HEK293T (cell line): ENCODE measurements at places on chromosomes 13 and 19.
A peak's percentile ranks its signal among the peaks of the same experiment; 100 is the strongest.

DNA sequence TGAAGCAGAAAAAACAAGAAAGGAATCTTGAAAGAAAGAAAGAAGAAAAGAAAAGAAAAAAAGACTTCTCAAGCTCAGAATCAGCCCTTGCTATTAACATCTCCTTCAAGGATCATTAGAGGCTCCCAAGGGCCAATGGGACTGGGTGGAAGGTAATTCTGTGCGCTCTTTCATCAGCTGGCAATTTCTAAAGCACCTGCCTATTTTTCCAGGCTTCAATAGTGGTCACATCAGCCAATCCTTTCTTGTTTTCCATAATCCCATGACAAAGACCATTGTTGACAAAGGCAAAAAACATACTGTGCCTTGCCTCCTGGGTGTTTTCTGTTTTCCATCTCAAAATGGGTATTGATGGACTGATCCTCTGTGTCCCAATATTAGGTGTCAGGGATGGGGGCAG is 88.2 kb upstream of the TSC22D1 start:
- DNase-seq: no peak

DNA sequence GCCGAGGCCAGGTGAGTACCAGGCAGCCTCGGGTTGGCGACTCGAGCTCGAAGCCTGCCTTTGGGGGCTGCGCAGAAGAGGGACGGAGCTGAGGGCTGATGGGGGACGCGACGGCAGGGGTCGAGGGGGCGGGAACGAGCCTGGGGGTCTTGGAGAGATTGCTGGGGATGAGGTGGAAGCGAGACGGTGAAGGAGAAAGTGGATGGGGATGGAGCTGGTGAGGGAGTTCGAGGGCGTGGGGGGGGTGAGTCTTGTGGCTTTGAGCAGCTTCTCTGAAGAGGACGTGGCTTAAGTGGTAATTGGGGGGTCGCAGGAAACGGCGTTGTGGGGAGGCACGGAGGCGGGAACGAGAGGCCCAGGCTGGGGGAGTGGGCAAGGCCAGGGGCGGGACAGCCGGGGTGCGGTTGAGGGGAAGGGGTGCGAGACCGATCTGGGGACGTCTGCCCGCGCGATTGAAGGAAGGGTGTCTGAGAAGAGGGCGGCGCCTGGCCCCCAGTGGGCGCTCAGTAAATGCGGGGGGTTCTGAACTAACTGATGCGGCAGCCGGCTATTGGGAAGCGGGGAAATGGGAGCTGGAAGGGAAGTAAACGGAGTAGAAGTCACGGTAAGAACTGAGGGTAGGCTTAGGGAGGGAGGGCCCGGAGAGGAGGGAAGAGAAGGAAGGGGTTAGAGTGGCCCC is 426 bp downstream of the MYO9B start:
- no peak for DNase-seq

DNA sequence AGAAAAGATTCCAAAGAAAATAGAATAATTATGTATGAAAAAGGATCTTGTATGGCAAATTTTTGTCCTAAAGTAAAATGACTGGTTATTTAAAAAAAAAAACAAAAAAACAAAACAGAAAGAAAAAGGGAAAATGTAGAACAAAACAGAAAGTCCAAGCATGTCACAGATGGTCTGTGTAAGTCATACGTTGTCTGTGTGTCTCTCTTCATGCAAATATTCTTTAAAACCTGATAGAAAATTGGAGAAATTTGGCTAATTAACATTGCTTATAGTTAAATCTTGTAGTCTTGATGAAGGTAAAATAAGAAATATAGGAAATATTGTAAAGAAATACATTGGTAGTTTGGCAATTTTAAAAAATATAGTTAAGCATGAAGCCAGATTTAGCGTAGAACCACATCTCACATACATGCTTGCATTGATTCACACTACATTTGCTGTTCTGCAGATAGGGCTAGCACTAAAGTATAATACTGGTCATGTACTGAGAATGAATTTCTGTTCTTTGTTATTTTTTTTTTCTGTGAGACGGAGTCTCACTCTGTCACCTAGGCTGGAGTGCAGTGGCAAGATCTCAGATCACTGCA is 58.4 kb downstream of the SPRYD7 start:
- no peak for DNase-seq

GRCh38 chr19:58097781-58098681 is at the start of gene ZSCAN18:
Gene ZSCAN18 (minus strand): TSS chr19:58098231. CDS start chr19:58090267, 7,964 bp downstream.
- peak; percentile 83 for DNase-seq

DNA sequence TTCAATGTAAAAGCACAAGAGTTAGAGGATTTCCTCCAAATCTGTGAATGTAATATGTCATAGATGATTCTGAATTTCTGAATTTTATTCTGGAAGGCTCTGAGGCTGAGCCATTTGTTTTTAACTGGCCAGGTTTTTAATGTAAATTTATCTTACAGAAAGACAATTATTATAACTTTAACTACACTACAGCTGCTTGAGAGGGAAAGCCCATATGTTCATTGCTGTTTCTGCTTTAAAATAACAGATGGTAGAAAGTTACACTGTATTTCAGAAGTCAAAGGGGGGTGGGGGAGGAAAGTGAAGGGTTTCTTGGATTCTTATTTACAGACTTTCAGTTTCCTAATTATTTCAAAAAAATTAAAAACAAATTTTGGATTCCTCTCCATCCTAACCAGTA is 62.8 kb downstream of the DNAJC15 start:
- no peak for DNase-seq

GRCh38 chr13:38419312-38419873 is 69.7 kb downstream of the UFM1 start:
- DNase-seq: no peak

- DNase-seq: peak; percentile 83
Observed at GRCh38 chr19:10259162-10259905, 7.3 kb downstream of the MRPL4 start.

- no peak for DNase-seq
Observed at GRCh38 chr13:80177327-80177726, 163.6 kb downstream of the SPRY2 start.

DNA sequence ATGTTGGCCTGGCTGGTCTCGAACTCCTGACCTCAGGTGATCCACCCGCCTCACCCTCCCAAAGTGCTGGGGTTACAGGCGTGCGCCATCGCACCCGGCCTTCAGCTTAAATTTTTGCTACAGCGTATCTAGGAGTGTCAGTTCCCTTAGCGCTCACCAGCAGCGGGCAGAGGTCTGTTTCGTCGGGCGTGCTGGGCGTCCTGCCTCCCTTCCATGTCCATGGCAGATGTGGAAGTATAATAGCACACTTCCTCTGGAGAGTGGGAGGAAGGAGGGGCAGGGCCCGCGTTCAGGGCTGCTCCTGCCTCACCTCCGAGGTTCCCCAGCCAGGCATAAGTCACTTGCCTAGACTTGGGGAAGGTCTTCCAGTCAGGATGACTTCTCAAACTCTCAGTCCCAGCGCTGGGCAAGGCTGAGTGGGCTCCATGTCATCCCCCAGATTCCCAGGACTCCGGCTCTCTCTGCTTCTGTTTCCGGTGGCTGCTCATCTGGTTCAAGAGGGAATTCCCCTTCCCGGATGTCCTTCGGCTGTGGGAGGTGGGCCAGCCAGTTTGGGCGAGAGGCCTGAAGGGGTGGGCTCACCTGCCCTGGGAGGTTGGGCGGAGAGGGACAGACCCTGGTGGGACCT is 9.5 kb downstream of the IL4I1 start:
- no peak for DNase-seq

GRCh38 chr13:105972811-105973590 is 562.5 kb downstream of the EFNB2 start:
- no peak for DNase-seq

GRCh38 chr13:23963184-23963931 is 66.1 kb upstream of the C1QTNF9B start:
- DNase-seq: no peak

DNA sequence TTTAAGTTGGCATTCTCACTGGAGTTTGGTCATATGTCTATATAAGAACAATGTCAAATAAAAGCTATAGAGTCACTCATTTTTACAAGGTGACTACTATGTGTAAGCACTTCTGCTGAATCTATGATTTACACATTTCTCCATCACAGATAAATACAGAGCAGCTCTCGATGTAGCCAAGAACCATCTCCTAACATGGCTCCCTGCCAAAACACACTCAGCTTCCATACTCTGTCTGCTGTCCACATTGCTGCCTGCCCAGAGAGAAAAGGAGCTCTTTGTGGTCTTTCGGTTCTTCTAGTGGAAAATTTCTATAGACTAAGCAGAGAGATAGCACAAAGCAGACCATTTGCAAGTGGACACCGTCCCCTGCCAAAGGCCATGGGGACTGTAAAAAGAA is 190.9 kb upstream of the KLF12 start:
- DNase-seq: peak; percentile 75

DNA sequence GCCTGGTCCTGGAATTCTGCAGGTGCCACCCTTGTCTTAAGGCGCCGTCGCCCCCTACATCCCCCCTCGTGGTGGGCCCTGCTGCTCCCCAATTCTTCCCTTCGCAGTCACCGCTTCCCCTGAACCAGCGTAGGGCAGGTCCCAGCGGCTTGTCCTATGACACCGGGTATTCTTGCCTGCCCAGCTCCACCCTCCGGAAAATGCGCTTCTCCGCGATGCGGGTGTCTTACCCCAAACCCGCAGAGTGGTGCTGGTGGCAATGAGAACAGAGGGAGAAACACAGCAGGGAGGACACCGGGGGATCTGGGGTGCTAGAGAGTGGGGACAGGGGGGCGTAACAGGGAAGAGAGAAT is 9.0 kb downstream of the ZNF808 start:
- no peak for DNase-seq

GRCh38 chr19:1288833-1289685 is 3.4 kb downstream of the EFNA2 start:
- DNase-seq: no peak

- no peak for DNase-seq
Observed at GRCh38 chr13:52454459-52454819, 839 bp upstream of the CKAP2 start.

- DNase-seq: no peak
Observed at GRCh38 chr13:85314686-85315085, 484.5 kb downstream of the SLITRK6 start.

DNA sequence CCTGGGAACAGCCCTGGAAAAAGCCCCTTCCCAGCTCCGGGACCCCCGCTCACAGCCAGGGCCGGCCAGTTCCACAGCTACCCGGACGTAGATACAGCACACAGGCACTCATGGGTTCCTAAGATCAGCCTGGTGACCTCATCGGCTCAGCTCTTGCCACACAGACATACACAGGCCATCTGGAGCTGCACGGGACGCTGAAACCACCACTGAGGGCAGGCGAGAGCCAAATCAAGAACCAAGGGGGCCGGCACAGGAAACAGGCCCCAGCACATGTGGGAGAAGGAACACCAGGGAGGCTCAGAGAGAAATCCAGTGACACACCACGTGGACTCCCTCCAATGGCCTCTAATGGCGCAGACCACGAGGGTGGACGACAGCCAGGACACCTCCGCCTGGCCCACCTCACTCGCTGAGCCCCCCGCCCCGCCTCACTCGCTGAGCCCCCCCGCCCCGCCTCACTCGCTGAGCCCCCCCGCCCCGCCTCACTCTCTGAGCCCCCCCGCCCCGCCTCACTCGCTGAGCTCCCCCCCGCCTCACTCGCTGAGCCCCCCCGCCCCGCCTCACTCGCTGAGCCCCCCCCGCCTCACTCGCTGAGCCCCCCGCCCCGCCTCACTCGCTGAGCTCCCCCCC is 69.7 kb upstream of the C13orf46 start:
- DNase-seq: no peak

DNA sequence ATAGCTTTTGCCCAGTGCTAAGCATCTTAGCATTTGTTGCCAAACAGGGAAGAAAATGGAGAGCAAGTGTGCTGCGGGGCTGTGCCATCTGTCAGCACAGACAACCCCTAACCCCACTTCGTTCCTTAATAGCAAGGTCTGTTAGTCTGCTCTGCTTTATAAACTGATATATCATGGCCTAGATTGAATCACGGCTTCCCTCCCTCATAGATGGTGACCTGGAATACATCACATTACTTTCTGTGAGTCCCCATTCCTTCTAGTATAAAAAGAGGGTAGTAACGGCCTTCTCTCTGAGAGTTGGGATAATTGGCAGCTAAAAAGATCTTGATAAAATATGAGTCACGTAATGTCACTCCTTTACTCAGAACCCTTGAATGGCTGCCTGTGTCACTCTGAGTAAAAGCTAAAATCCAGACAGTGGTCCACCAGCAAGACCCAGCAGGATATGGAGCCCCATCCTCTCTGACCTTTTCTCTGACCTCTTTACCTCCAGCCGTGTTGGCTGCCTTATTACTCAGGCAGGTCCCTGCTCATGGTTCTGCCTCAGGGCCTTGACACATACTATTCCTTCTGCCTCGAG is 151.7 kb downstream of the DLEU7 start:
- DNase-seq: no peak

GRCh38 chr13:75841905-75842304 is 205.8 kb downstream of the LMO7 start:
- DNase-seq: no peak

- DNase-seq: no peak
Observed at GRCh38 chr13:99751517-99752199, 219.9 kb downstream of the ZIC5 start.

GRCh38 chr19:5055457-5055776 is 86.5 kb downstream of the KDM4B start:
- no peak for DNase-seq

DNA sequence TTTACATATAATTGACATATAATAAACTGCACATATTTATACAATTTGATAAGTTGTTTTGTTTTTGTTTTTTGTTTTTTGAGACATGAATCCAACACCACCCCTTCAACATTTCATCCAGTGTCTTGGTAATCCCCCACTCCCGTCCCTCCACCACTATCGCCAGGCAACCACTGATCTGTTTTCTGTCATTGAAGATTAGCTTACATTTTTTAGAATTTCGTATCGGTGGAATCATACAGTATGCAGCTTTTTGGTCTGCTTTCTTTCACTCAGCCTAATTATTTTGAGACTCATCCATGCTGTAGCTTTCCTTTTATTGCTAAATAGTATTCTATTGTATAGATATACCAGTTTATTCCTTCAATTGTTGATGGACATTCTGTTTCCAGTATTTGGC is 94.1 kb upstream of the FRY start:
- no peak for DNase-seq

DNA sequence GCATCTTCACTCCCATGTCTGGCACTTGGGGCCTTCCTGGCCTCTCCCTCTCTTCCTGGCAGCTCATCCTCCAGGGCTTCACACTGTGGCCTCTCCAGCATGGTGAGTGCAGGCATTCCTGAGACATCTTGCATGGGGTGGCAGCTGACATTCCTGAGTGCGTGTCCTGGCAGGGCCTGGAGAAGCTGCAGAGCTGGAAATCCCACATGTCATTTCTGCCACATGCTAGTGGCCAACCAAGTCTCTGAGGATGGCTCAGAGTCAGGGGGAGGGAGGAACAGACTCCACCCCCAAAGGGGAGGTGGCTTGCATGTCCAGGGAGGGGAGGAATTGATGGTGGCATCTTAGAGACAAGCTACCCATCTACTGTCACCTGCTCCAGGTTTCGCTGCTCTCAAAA is 41.6 kb upstream of the AMER2 start:
- DNase-seq: no peak

- no peak for DNase-seq
Observed at GRCh38 chr13:20989656-20990321, 71.6 kb downstream of the LATS2 start.

GRCh38 chr13:30329009-30329585 is 21.7 kb upstream of the KATNAL1 start:
- no peak for DNase-seq
